Tibial nerve (tissue), 4 donors: ENCODE measurements at places on chromosomes 3 and 15.

- no peaks in the 10 kb centered on the region for H3K27me3 ChIP-seq
- no peak overlapping the region for H3K27ac ChIP-seq
- no peaks in the 10 kb centered on the region for H3K4me1 ChIP-seq
- DNase-seq: no peak
- no peaks in the 10 kb centered on the region for H3K36me3 ChIP-seq
Measured at GRCh38 chr3:168878655-168879054, 782.9 kb upstream of the GOLIM4 start.

- no peak for DNase-seq
- peaks cover 4% of the 10 kb centered on the region for H3K36me3 ChIP-seq
- no peaks in the 10 kb centered on the region for H3K27me3 ChIP-seq
- H3K27ac ChIP-seq: no peak overlapping the region
Measured at GRCh38 chr3:112568642-112569041, 6.8 kb downstream of the SLC35A5 start.

- H3K4me1 ChIP-seq: no peaks in the 10 kb centered on the region
- peaks cover 6% of the 10 kb centered on the region for H3K27me3 ChIP-seq
- H3K4me3 ChIP-seq: peak overlapping the region; percentile 8
Measured at GRCh38 chr15:76345880-76346668, 9.5 kb downstream of the ISL2 start.

DNA sequence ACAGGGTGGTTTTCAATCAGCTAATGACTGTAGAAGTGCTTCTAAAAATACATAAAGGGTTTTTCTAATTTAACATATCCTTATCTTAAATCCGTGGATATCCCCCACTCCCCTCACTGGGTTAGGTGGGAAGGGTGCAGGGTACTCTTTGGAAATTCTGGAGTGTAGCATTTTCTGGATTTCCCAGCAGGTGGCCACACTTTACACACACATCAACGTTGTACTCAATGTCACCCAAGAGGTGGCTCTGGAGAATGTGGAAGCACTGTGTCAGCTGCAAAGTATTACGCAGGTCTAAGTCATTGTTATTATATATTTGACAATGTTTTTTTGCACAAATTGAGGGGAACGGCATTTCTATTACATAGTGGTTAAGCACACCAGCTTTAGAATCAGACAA is 168.8 kb downstream of the CHDH start:
- H3K27ac ChIP-seq: no peak overlapping the region
- H3K36me3 ChIP-seq: no peaks in the 10 kb centered on the region
- H3K4me3 ChIP-seq: no peak overlapping the region
- no peak for DNase-seq
- H3K27me3 ChIP-seq: no peaks in the 10 kb centered on the region
- no peaks in the 10 kb centered on the region for H3K4me1 ChIP-seq

- H3K36me3 ChIP-seq: no peaks in the 10 kb centered on the region
- no peak overlapping the region for H3K4me3 ChIP-seq
- no peak for DNase-seq
- no peak overlapping the region for H3K27ac ChIP-seq
- no peaks in the 10 kb centered on the region for H3K4me1 ChIP-seq
Measured at GRCh38 chr3:126677862-126678503, 23.1 kb upstream of the TXNRD3 start.

GRCh38 chr3:171806200-171807128 is 3.8 kb downstream of the PLD1 start:
- no peak for DNase-seq
- H3K27ac ChIP-seq: peak overlapping the region; percentile 65
- no peaks in the 10 kb centered on the region for H3K27me3 ChIP-seq
- H3K4me1 ChIP-seq: peaks cover 26% of the 10 kb centered on the region

DNA sequence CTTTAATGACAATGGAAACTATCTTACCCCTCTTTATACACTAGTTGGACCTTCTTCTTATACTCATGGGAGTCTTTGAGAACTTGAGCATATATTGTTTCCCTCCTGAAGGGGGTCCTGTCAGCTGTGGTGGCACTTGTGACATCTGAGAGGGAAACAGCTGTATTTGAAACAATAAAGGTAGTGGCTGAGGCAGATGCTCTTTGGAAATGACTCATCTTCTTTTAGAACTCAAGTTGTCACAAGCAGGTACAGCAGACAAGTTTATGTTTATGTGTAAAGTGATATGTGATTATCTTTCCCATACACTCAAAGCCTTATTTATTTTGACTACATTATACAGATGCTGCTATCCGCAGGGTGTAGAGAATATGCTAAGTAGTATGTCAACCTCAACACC is 220.0 kb upstream of the GRM7 start:
- no peak overlapping the region for H3K27ac ChIP-seq
- no peak overlapping the region for H3K4me3 ChIP-seq
- no peaks in the 10 kb centered on the region for H3K36me3 ChIP-seq

- no peak overlapping the region for H3K4me3 ChIP-seq
- no peaks in the 10 kb centered on the region for H3K27me3 ChIP-seq
- DNase-seq: no peak
- no peak overlapping the region for H3K27ac ChIP-seq
- H3K36me3 ChIP-seq: peaks cover 5% of the 10 kb centered on the region
Measured at GRCh38 chr3:37053753-37054152, 60.4 kb downstream of the MLH1 start.
